ENCODE measurements at places on chromosomes 3 and 15.

DNA sequence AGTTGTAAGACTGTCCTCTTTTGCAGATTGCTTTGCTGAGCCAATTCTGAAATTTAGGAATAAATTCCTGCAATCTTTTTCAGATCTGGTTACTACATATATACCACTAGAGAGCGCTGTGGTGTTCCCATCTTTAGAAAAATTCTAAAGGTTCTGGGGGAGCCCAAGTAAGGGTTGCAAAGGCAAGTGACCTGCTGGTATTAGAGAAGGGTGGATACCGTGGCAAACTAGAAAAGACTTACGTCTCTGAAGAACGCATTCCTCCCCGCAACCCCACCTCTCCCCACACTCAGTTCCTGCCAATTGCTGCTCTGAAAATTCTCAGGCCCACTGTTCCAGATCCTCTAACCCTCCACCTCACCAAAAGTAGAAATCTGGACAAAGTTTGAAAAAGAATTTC, 48.5 kb downstream of the EFHB start:
- peak; percentile 26 for DNase-seq

DNA sequence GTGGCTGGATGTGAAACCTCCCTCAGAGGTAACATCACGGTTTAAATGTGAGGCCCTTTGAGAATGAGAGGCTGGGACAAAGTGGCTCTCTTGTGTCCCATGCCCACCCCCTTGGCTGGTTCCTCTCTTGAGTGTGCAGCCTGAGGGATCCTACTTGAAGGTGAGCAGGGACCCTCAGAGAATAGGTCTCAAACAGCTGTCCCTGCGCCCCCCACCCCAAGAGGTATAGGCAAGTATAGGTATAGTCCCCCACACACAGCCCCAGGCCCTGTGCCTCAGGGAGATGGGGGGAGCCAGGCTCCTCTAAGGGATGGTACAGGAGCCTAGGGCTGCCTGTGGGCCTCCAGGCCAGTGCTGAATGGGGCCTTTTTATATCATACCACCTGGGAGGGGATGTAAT, 61.9 kb downstream of the ISG20 start:
- DNase-seq, result no peak

DNA sequence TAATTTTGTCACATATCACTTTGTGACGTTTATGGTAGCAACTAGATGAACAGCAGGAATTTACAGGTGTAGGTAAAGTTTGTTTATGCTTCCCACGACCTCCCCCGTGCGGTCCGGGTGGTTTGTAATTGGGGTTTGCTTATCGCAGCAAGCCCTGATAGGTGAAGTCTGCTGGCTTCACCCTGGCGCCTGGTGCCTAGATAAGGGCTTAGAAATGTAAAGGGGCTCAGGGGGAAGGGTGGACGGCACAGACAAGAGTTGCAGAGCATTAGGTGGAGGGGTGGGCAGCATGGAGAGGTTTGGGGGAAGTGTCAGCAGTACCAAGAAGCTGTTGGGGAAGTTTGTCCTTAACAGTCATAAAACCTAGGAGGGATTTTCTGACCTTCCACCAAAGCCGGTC, 108.1 kb upstream of the RNF7 start:
- DNase-seq, result no peak

- DNase-seq, result no peak
Measured at GRCh38 chr3:98769448-98769847, 6.3 kb downstream of the ST3GAL6 start.

- peak; percentile 22 for DNase-seq
Measured at GRCh38 chr3:182795389-182795782, 2.1 kb downstream of the ATP11B start.

Data from SJCRH30 (cell line).